ENCODE measurements at places on chromosomes 11 and 22.

GRCh38 chr11:114077482-114078305 lies 18.2 kb downstream of the ZBTB16 start:
- no peak for DNase-seq

DNA sequence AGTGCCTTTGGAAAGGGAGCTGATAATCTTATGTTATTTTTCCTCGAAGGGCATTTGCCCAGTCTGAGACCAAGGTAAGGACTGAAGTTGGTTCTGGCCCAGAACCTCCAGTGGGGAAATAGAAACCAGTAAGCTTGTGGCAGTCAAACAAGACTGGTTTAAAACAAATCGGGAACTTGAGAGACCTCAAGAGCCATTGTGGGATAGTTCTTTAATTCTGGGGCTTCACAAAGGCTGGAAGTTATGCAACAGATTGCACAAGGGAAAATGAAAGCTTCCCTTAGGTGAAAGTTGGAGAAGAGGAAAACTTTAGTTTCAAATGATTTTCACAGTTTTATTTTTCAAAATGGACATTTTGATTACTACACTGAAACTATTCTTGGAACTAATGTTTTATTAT lies 33.5 kb upstream of the RAB38 start:
- DNase-seq, result no peak

DNA sequence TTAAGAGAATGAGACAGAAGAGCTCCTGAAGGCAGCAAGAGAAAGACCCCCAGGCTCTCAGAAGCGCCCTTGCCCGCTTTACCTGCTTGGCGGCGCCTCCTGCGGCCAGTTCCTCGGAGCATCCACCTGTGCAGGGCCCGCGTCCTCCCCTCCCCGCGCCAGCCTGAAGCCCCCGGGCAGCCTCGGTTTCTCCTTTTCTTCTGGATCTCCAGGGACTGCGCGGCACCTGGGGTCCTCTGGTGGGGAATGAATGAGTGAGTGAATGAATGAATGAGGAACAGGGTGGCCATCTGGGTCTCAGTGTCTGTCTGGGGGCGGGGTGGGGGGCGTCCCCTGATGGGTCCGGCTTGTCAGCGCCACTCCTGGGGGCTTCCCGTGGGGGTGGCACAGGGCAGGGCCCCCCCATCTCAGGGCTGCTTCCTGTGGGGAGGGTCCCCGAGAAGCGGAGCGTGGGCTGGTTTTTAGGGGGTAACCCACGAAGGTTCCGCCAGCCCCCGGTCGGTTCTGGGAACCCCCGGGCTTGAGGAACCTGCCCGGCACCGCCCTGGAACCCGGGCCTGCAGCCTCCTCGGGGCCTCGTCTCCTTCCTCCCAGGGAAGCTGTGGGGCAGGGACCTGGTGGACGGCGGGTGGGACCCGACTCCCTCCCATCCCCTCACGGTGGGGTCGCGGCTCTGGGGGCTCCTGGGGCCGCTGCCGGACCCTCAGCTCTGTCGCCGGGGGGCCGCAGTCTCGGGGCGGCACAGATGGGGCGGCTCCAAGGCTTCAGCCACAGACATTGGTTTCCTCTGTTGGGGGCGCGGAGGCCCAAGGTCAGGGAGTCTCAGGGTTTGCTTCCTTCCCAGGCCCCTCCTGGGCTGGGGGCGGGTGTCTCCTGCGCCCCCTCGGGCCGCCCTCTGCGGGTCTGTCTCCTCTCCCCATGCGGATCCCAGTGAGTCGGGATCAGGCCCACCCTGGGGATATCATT lies 8.3 kb upstream of the KRTAP5-7 start:
- DNase-seq, result no peak

DNA sequence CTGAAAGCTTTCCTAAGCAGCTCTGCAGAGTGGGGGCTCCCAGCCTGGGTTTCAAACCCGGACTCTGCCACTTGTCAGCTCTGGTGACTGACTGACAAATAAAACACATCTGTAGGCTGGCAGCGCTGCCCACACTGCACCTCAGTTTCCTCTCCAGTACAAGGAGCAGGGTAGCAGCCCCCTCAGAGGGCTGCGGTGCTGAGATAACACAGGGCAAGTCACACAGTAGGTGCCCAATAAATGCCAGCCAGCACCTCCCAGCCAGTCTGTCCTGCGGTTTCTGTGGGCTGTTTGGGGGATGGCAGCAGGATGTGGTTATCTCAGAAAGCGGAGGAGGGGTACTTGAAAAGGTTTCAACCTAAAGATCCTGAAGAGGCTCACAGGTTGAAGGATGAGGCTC lies 1.5 kb downstream of the SYT12 start:
- DNase-seq, result no peak

DNA sequence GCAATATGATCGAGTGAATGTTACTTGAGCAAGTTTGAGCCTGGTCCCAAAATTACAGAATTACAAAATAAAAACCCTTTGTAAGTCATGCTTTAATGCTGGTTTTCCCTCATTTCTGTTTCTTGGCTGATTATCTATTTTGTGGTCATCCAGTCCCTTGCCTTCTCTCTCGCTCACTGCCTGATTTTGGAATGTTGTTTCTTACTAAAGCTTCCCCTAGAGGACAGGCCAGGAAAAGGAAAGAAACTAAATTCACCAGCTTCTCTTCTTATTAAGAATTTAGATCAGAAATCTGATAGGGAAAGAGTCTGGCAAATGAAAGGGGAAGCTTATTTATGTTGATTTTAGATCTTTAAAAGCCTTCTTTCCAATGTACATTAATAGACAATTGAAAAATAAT lies 16.6 kb upstream of the BDNF start:
- no peak for DNase-seq

GRCh38 chr11:119599864-119600541 lies 129.0 kb downstream of the NECTIN1 start:
- DNase-seq, result no peak

DNA sequence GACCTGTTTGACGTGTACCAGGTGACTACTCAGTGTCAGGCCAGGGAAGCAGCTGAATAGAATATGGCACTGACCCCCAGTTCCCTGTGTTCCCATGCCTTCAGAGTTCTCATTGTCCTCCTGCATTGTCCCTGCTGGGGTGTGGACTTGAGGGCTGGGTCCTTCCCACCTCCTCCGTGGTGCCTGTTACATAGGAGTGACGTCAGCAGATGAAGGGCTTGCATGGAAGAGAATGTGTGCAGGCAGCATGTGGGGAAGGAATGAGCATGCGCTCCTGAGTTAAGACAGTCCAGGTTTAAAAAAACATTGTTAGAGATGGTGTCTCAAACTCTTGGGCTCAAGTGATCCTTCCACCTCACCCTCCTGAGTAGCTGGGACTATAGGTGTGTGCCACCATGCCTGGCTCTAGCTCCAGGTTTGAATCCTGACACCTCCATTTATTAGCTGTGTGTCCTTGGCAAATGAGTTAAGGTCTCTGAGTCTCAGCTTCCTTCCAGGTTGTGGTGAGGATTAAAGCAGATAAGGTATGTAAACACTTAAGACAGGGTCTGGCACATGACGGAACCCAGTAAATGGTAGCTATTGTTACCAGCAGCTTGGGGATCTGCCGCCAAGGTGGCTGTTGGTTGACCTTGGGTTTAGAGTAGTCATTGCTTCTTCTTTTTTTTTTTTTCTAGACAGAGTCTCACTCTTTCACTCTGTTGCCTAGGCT lies 7.5 kb upstream of the SOX10 start:
- no peak for DNase-seq

GRCh38 chr11:71962428-71963038 lies 33.7 kb downstream of the RNF121 start:
- DNase-seq, result no peak

- no peak for DNase-seq
Measured at GRCh38 chr11:3203221-3204043, 15.2 kb downstream of the MRGPRG start.

GRCh38 chr22:31647066-31647465 lies 14.9 kb downstream of the PISD start:
- no peak for DNase-seq

GRCh38 chr11:39432929-39433328 lies 2026.5 kb downstream of the LRRC4C start:
- no peak for DNase-seq

DNA sequence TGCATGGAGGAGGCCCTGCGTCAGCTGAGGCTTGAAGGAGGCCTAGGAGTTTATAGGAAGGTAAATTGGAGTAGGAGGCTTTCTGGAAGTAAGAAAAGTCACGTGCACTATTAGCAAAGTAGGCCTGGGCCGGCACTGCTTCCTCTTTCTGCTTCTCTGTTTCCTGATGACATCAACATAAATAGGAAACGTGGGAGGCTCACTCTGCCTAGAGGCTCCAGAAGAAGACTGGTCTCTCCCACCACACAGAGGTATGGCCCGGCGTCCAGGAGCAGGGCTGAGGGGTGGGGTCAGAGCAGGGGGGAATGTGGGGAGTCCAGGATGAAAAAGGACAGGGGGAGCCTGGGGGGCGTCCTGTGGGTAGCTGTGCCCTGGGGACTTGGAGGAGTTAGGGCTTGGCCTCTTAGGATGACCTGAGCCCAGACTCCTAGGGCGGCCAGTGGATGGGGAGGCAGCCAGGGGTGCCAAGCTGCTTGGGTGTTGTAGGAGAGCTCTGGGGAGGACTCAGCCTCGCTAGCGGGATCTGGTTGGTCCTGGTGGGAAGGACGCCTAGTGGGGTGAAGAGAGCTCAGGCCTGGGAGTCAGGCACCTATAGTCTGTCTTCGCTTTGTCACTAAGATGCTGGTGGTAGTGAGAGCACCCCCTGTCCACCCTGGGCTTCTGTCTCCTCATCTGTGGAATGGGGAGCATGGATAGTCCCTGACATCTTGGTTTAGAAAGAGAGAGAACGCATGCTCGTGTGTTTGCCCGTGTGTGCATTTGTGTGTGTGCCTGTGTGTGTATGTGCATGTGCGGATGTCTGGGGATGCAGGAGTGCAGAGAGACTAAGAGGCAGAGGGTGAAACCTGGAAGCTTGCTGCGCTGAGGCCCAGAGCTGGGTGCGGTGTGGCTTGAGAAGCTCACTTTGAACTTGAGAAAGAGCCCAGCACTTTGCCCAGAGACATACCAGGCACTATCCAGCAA lies at the start of gene CSF2RB:
Gene CSF2RB, plus strand, starts transcription at position 202 of the 963 bp plus-strand sequence. CDS start 8,580 bp downstream, outside the sequence.
- no peak for DNase-seq

GRCh38 chr11:75762885-75763284 lies 5.7 kb upstream of the DGAT2 start:
- no peak for DNase-seq

- DNase-seq, result no peak
Measured at GRCh38 chr22:16783930-16784354, 41.3 kb downstream of the XKR3 start.

- DNase-seq, result peak; percentile 35
Measured at GRCh38 chr11:67436459-67437081, 912 bp downstream of the PTPRCAP start.

GRCh38 chr11:10561043-10561818 lies 7.2 kb downstream of the LYVE1 start:
- DNase-seq, result no peak

DNA sequence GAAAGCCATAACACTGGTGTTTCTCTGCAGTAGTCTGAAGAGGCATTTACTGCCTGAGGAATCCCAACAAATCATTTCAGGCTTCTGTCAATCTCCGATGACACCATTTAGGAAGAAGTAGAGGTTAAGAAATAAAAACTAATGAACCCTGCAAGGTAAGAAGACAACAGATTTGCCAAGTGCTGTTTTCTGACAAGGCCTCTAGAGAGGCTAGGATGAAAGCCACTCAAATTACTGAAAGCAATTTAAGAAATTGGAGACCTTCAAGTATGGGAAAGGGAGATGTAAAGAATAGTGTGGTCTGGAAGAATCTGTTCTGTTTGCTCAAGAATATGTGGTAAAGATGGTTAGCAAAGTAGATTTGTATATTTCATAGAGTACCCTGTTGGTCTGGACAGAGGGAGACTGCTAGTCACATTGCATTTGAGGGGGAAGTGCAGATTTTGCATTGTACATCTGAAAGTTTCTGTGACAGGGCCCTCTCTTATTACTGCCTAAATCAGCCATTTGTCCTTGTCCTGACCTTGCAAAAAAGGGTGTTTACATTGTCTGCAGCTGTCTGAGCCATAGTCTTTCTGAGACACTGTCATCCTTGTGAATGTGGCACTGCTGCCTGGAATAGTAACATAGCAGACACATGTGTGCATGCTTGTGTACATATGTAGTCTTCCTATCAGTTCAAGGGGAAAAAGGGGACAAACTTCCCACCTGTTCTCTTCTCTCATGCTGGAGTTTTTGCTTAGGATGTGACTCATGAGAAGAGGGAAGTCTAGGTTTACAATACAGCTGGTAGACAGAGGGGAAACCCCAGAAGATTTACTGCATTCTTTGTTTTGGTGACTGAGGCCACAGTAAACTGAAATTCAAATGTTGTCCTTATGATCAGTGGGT lies 640.2 kb upstream of the KIRREL3 start:
- no peak for DNase-seq

DNA sequence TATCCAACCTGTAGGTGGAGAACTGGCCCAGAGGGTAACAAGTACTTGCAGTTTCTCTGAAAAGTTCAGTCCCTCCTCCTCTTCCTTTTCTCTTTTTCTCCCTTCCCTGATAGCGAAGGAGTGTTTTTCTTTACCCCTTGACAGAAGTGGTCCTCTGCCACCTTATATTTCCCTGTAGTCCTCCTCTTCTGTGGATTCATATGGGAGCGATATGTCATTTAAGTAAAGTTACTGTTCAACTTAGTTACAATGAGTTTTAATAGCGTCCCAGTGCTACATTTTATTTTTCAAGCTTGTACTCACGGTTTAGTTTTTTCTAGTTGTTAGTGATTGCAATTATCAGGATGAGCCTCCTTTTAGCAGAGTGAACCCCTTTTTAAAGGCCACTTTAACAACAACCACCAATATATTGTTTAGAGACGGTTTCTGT lies 1.4 kb downstream of the PCF11 start:
- DNase-seq, result no peak

GRCh38 chr22:33030923-33031525 lies 27.2 kb downstream of the SYN3 start:
- DNase-seq, result no peak

- DNase-seq, result no peak
Measured at GRCh38 chr11:46271875-46272815, 5.3 kb upstream of the CREB3L1 start.

GRCh38 chr11:106061249-106061784 lies 15.8 kb downstream of the KBTBD3 start:
- DNase-seq, result no peak

DNA sequence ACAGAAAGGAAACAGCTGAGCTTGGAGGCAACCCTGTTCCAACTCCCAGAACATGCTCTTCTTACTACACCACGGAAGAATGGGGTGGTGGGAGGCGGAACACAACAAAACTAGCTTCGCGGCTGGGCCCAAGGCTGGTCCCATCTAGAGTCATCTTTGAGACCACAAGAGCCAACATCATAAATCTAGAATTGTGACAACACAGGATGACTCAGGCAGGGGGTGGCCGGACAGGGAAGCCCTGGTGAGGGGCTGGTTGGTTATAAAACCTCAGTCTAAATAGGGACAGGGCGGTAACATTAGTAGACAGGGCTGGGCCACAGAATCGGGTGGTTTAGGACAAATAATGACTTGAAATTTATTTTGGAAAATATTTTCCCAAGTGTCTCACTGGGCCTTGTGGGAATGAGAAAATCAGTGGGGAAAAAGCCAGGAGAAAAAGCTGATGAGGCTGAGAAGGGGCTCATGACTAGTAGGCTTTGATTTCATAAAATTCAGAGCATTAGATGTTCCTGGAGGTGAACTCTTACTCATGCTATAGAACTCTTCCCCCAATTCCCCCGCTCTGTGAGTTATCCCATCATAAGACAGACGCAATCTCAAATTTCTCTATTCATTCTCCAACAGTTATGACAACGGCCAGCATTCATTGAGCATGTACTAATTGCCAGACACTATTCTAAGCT lies 151.8 kb upstream of the TIMP3 start:
- no peak for DNase-seq

GRCh38 chr22:45656577-45656976 lies 15.1 kb upstream of the ATXN10 start:
- no peak for DNase-seq
